ENCODE measurements at places on chromosomes 13 and 19.
A peak's percentile ranks its signal among the peaks of the same experiment; 100 is the strongest.

- peak; percentile 83 for DNase-seq
Measured at GRCh38 chr19:55283548-55284377, at the start of gene BRSK1. Gene BRSK1 (plus strand): TSS chr19:55283997. CDS start chr19:55284443, 446 bp downstream.

GRCh38 chr19:17794731-17795494, at the start of gene B3GNT3:
Gene B3GNT3 (plus strand): TSS chr19:17795138. CDS start chr19:17807808, 12,670 bp downstream.
- DNase-seq, result no peak

GRCh38 chr19:55306712-55307111, 18.4 kb downstream of the TMEM150B start:
- no peak for DNase-seq

DNA sequence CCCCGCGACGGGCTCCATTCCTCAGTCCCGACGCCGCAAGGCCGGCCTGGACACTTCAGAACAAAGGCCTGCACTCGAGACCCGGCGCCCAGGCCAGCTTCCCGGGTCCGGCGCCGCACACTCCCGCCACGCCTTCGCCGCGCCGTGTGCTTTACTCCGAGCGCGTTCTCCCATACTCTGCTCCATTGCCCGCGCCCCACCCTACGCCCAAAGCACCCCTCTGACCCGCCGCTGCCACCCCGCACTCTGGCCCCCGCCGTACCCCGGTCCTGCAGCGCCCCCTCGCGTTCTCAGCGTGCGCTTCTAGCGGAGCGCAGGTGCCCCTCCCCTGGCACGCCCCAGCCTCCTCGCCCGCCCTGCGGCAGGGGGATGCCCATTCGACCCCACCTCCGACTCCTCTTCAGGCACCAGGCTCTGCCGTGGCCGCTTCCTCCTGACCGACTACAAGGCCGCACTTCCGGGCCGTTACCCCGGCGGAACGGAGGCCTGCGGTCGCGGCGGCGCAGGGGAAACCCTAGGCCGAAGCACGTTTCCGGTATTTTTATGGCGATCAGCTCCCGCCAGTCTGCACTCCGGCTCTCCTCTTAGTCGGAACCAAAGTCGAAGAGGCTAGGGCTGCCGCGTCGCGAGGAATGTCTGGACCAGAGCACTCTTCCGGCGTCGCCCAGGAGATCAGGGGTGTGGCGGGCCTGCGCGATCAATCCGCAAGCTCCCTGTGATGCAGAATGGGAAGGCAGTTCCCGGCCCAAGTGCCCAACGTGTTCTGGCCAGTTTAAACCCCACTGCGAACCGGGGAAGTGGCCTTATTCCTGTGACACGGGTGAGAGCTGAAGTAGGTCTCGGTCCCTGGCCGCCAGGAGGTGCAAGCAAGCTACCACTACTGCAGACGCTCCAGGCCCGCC, at the start of gene ZBTB45:
Gene ZBTB45 (minus strand): TSS at position 456 of the 902 bp plus-strand sequence. CDS start 2,137 bp downstream, outside the sequence.
- DNase-seq, result peak; percentile 97

All from fibroblast of upper back skin (primary cell).